Hepatocyte (in vitro differentiated cells): ENCODE measurements at places on chromosomes 2 and 18. TPM values are rescaled to one million over a fixed set of nuclear protein-coding genes. Genes with fewer than 3 reads are reported as not detected.

- no peak overlapping the region for H3K27ac ChIP-seq
- no peaks in the 10 kb centered on the region for H3K27me3 ChIP-seq
- no peaks in the 10 kb centered on the region for H3K4me1 ChIP-seq
- no peaks in the 10 kb centered on the region for H3K36me3 ChIP-seq
Observed at GRCh38 chr18:61865466-61866175, 27.2 kb downstream of the RNF152 start.

- H3K4me1 ChIP-seq: peaks cover 11% of the 10 kb centered on the region
- H3K27ac ChIP-seq: no peak overlapping the region
- peaks cover 41% of the 10 kb centered on the region for H3K27me3 ChIP-seq
- H3K4me3 ChIP-seq: no peak overlapping the region
Observed at GRCh38 chr2:121038431-121038830, 246.6 kb downstream of the TFCP2L1 start.

- H3K27ac ChIP-seq: no peak overlapping the region
- no peaks in the 10 kb centered on the region for H3K4me1 ChIP-seq
- no peak for DNase-seq
- H3K36me3 ChIP-seq: no peaks in the 10 kb centered on the region
- H3K4me3 ChIP-seq: no peak overlapping the region
Observed at GRCh38 chr2:164302786-164303185, 318.5 kb downstream of the GRB14 start.

Gene SFXN5
- 25.7 and 34.6 TPM in 2 replicates for total RNA-seq

Gene MLPH
- total RNA-seq: 10.0 and 12.3 TPM in 2 replicates
